T follicular helper cell (primary cell): ENCODE measurements at places on chromosomes 12 and 14.

- no peak for DNase-seq
Observed at GRCh38 chr14:32635061-32635719, 303.5 kb upstream of the NPAS3 start.

DNA sequence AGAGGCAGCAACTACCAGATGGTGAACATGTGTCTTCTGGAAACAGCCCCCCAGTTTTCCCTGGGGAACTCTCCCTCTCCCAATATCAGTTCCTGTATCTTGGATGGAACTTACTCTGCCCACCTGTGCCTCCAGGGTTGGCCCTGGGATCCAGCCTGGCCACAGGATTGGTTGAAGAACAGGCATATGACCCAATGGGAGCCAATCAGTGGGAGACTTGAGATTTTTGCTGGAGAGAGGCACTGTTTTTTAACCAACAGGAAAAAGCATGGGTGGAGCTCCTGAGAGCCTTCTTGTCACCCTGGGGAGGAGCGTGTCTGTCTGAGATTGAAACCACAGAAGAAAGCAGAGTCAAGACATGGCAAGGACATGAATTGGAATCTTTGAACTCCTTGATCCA lies 33.6 kb upstream of the COX6A1 start:
- no peak for DNase-seq

GRCh38 chr14:23174296-23175184 lies 8.9 kb downstream of the SLC7A8 start:
- DNase-seq: no peak

- no peak for DNase-seq
Observed at GRCh38 chr12:87846045-87846444, 183.2 kb downstream of the C12orf50 start.

- no peak for DNase-seq
Observed at GRCh38 chr14:22993517-22993916, 11.2 kb upstream of the AJUBA start.

DNA sequence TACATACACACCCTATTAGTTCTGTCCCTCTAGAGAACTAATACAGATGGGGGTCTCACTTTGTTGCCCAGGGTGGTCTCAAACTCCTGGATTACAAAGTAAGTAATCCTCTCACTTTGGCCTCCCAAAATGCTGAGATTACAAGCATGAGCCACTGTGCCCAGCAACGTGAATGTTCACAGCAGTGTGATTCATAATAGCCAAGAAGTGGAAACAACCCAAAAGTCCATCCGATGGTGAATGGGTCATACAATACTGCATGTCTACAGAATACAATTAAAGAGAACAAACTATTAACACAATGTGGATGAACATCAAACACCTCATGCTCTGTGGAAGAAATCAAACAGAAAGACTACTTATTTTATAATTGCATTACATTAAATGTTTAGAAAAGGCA lies 57.3 kb upstream of the SYNE2 start:
- no peak for DNase-seq

GRCh38 chr12:26836201-26836600 lies 3.2 kb upstream of the ITPR2 start:
- DNase-seq: no peak

GRCh38 chr12:46556819-46557524 lies 184.4 kb upstream of the SLC38A2 start:
- no peak for DNase-seq

GRCh38 chr12:113273053-113273725 lies 51.9 kb downstream of the TPCN1 start:
- no peak for DNase-seq

DNA sequence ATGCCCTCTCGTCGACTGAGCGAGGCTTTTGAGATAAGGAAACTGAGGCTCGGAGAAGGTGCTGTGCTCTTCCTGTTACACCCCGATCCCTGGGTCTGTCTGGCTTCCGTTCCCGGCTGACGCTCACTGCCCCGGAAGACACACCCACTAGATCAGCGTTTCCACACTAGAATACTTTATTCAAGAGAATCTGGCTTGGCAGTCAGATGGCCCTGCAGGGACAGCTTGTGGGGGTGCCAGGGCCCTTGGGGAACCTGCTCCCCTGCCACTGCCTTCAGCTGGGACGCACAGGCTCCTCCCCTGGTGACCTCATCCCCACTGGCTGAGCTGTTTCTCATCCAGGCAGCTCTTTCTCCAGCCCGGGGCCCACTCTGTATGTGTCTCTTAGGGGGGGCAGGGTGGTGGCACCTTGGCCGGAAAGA lies 13.7 kb downstream of the PGF start:
- peak; percentile 42 for DNase-seq

- DNase-seq: no peak
Observed at GRCh38 chr12:47545938-47546609, 159.8 kb downstream of the RPAP3 start.

DNA sequence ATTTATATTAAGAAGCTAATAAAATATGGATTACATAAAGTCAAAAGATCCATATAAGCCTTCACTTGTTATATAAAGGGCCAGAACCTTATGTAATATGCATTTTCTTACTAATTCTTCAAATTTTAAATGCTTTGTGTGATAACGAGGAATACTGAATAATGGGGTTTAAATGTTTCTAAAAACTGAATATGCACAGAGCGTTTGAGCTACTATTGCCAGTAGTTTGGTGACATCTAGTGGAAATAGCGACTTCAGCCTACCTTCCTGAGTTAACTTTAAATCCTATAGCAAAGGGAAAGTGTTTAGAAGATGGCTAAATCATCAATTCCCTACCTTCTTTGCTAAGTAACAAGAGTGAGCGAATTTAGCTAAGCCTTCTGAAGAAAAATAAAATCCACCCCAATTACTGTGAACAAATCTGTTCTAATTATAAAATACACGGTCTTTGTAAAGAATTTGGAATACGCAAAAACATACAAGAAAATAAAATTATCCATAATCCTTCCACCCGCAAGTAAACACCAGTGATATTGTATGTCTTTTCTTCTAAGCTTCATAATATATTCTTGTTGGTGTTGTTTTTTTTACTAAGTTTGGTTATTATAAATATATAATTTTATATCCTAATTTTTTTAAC lies 115.5 kb upstream of the G2E3 start:
- DNase-seq: no peak

DNA sequence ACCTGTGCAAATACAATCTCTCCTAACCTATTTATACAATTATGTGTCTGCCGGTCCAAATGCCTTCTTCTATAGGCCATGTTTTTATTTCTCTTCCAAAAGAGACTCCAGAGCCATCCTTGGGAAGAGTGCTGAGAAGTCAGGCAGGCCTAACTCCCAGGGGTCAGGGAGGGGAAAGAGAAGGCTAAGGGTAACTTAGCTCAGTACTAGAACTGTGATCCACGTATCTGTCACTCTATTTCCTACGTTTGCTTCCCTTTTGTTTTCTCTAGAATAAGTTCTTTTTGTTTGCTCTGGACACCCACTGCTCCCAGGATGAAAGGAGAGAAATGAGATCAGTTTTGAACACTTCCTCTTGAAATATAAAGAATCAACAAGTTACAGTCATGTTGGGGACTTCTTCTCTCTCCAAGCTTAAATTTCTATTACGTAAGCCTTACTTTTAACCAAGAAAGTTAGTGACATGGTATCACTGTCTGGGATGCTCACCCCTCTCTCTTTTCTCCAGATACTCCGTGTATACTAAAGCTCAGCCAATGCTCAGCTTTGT lies 79.2 kb downstream of the DAD1 start:
- DNase-seq: no peak

DNA sequence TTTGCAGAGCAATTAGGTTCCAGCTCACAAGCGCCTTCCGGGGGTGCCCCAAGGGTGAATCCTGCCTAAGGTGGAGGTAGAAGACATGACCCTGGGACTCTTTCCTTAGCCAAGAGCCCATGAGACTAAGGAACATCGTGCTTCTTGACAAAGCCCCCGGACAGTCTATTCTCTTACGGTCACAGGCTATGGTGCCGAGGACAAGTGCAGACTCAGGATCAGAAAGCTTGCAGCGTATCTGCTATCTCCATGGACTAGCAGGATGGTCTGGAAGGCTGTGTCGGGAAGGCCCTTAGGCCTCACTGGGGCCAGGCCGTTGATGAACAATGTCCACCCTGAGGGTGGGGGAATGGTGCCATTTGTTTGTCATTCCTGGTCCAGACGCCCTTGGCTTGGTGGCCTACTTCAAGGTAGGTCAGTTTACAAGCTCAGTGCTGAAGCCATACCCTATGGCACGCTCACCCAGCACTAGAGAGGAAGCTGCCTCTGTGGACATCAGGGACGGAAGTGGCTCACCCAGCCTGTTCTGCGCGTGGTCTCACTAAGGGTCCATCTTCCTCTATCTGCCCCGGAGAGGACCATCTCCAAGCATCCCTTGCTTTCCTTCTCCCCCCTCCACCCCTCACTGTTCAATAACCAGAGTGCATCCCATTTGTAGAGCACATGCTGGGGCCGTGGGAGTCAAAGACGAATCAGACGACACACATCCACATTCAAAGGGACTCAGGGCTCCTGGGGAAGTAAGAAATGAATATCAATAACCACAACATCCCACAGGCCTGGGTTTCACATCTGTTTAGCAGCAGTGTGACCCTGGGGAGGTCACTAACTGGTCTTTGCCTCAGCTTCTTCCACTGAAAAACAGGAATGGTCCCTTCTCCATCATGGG lies 45.0 kb upstream of the IQSEC3 start:
- no peak for DNase-seq

DNA sequence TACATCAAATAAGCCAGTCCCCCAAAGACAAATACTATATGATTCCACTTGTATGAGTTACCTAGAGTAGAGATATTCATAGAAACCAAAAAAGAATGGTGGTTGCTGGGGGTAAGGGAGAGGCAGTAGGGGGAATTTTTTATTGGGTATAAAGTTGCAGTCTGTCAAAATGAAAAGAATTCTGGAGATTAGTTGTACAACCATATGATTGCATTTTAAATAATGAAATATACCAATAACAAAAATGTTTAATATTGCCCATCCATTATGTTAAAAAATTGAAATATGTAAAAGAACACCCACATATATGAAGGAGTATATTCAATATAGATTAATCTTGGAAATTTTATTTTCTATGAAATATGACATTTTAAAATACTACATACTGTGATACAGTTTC lies 1383.5 kb downstream of the FSCB start:
- DNase-seq: no peak

DNA sequence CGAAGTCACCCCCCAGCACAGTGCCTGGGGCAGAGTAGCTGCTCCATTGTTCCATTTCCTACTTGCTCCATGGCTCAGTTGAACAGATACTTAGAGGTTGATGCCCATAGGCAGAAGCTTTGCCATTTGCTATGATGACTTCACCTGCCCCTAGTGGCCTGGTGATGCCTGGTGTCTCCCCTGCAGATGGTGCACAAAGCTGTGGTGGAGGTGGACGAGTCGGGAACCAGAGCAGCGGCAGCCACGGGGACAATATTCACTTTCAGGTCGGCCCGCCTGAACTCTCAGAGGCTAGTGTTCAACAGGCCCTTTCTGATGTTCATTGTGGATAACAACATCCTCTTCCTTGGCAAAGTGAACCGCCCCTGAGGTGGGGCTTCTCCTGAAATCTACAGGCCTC lies 10.6 kb downstream of the SERPINA5 start:
- no peak for DNase-seq

DNA sequence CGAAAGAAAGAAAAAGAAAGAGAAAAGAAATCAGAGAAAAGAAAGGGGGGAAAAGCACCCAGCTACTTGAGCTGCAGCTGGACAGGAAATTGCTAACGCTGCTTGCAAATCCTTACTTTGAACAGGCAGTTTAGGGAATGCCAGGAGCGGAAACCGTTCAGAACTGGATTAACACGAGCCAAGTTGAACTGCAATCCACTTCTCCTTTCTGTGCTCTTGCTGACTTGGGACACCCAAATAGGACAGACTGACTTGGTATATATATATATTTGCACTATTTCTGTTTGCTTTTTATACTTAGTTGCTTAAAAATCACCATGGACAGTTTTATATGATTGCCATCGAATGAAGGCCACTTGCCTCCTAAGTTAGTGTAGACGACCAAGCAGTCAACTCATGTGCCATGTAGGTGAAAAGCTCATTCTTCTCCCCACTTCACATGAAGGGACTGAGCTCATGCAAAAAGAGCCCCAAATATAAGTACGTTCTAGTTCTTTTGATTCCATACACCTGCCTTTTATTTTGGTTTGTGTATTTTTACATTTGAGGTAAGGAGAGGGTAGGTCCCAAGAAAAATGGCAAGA lies 5.5 kb downstream of the DUSP6 start:
- DNase-seq: no peak

GRCh38 chr14:68278576-68279436 lies 459.2 kb downstream of the RAD51B start:
- no peak for DNase-seq

DNA sequence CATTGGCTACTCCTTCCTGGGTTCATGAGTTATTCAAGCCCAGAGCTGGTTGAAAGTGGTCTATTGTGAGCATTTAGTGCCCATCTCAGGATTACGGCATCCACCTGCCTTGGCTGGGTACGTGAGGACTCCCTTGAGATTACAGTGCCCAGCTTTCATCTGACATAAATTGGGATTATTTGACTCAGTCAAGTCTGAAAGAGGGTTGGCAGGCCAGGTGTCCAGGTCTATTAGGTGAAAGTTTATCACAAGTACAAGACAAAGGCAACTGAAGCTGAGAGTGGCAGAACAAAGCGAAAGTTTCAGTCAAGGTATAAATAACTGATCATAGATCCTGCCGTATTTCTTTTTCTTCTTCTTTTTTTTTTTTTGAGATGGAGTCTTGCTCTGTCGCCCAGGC lies 84.6 kb upstream of the ATF7IP start:
- DNase-seq: no peak

DNA sequence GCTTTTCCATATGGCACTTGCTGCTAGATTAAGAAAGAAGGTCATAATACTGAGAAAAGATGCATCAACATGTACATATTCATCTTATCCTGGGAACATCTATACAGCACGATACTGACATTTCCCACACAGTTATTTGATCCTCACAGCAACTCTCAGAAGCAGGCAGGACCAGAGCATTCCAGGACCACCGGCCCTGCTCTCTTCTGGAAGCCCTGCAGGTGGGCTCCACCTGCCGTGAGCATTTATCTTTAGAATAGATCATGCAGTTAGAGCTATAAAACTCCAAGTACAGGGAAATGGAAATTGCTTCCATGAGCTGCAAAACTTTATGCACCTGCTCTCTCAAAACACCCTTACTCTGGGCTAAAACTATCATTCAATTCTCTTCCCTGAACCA lies 5.5 kb upstream of the BDKRB1 start:
- DNase-seq: no peak

GRCh38 chr12:83462419-83462818 lies 775.7 kb downstream of the TMTC2 start:
- no peak for DNase-seq
